ENCODE measurements at places on chromosomes 2 and 18. TPM values are rescaled to one million over a fixed set of nuclear protein-coding genes. Genes with fewer than 3 reads are reported as not detected.

- H3K27me3 ChIP-seq = no peaks in the 10 kb centered on the region
- no peak for DNase-seq
- H3K4me1 ChIP-seq = peaks cover 16% of the 10 kb centered on the region
- no peaks in the 10 kb centered on the region for H3K36me3 ChIP-seq
Measured at GRCh38 chr2:219278655-219279150, 463 bp upstream of the DNAJB2 start.

DNA sequence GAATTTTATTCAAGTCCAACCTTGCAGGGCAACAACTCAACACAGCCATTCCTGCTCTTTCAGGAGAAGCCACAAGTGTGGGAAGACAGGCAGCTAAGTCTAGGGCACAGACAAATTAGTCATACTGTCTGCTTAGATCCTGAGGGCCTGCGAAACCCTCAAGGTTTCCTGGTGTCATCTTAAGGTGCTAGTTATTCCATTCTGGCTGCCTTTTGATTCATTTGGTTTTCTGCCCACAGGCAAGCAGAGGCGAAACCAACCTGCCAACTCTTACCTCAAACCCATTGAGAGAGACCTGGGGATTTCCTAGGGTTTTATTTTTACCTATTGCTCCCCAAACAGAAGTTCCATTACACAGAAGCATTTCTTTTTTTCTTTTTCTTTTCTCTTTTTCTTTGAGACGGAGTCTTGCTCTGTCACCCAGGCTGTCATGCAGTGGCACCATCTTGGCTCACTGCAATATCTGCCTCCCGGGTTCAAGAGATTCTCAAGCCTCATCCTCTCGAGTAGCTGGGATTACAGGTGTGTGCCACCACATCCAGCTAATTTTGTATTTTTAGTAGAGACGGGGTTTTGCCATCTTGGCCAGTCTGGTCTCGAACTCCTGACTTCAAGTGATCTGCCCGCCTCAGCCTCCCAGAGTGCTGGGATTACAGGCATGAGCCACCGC is 23.7 kb upstream of the SCYGR1 start:
- no peak overlapping the region for H3K27ac ChIP-seq
- DNase-seq = peak; percentile 23
- no peak overlapping the region for H3K4me3 ChIP-seq
- H3K4me1 ChIP-seq = no peaks in the 10 kb centered on the region
- no peaks in the 10 kb centered on the region for H3K27me3 ChIP-seq

DNA sequence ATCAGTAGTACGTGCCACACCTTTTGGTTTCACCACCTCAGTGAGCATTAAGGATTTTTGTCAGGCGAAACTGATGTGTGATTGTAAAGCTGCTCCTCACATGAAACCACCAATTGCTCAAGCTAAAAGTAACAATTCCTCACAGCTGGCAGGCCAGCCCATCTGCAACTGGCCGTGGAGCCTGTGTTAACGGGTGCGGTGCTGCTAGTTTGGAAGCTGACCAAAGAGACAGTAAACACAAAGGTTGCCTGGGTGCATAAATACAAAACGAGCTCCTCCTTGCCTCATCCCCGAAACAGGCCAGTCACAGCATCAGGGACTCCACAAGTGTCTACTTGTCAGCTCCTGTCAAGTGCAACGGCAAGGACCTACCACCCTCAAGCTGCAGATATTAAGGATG is 32.0 kb downstream of the LGALSL start:
- peak overlapping the region; percentile 2 for H3K27ac ChIP-seq
- no peak for DNase-seq
- H3K4me1 ChIP-seq = no peaks in the 10 kb centered on the region
- no peaks in the 10 kb centered on the region for H3K36me3 ChIP-seq
- no peak overlapping the region for H3K4me3 ChIP-seq

DNA sequence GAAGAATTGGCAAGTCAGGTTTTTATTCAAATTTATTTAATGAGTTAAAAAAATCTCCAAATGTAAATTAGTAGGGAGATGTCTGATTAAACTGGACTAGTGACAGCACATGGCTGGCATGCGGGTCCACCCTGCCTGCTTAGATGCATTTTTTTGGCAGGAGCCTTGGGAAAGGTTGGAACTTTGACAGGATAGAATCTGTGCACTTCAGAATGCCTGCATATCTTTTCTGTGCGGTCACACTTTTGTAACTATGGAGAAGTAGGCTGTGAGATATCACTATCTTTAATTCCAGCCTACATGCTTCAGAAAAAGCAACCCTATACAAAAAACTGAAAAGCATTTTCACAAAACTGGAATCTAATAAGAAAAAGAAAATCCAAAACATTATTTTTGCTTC is 317.8 kb downstream of the MBD2 start:
- H3K27me3 ChIP-seq = no peaks in the 10 kb centered on the region
- no peaks in the 10 kb centered on the region for H3K4me1 ChIP-seq
- peaks cover 4% of the 10 kb centered on the region for H3K36me3 ChIP-seq
- no peak overlapping the region for H3K27ac ChIP-seq
- H3K4me3 ChIP-seq = no peak overlapping the region
- DNase-seq = no peak

DNA sequence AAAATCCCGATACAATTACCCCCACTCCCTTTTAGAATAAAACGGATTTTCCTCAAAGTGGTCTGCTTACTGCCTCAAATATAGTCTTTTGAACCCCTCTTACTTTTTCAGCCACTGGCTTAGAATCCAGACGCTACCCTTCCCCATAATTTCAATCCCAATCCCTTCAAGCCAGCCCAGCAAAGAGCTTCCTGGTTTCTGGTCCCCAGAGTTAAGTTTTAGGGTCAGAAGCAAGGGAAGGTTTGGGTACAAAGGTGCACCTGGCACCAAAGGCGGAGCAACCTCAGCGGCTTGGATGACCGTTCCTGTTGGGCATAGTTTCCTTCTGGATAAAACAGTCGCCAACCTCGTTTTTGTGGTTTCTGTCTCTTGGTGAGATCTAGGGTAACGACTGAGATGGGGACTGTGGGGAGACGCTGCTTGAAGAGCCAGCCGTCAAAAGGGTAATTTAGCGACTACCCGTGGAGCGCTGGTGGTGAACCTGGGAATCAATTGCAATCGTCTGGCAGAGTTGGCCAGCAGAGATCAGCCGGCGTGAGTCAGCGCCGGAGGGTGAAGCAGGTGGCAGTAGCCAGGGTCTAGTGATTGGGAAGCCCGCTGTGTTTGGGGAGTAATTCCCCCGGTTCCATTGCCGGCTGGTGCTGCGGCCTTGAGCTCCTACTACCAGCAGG is 1.6 kb downstream of the FEV start:
- no peaks in the 10 kb centered on the region for H3K36me3 ChIP-seq
- no peak overlapping the region for H3K4me3 ChIP-seq
- DNase-seq = no peak
- H3K27ac ChIP-seq = no peak overlapping the region

- no peak for DNase-seq
- no peaks in the 10 kb centered on the region for H3K4me1 ChIP-seq
- no peaks in the 10 kb centered on the region for H3K27me3 ChIP-seq
- H3K27ac ChIP-seq = no peak overlapping the region
Measured at GRCh38 chr18:28834889-28835288, 658.0 kb upstream of the CDH2 start.

DNA sequence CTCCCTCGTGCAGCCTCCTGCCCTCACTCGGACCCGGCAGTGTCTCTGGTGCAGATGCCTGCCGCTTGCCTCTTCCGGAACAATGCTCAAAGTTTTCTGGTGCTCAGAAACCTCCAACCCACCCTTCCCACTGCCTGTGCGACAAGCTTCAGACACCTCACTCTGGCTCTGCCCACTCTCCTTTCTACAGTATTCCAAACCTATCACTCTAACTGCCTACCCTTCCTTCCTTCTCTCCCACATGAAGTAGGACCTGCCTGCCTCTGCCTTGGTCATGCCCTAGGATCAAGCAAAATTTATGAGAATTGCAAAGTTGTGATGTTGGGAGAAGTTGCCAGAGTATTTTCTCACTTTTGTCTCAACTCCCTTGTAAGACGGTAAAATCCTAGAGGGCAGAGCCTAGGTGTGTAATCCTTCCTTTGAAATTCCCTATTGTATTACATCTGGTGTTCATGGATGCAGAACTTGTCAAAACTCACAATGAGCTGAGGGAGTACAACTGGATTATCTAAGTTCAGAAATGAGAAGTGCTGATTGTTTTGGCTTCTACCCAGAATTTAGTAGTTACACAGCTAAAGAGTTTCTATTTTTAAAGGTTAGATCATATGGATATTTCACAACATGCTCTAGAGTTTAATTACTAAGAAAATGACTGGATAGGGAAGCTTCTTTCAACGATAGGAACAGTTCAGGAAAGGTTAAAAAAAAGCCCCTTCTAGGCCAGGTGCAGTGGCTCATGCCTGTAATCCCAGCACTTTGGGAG is 7.2 kb downstream of the NPC1 start:
- DNase-seq = no peak
- no peaks in the 10 kb centered on the region for H3K4me1 ChIP-seq
- no peak overlapping the region for H3K4me3 ChIP-seq
- no peaks in the 10 kb centered on the region for H3K27me3 ChIP-seq
- H3K36me3 ChIP-seq = no peaks in the 10 kb centered on the region
- no peak overlapping the region for H3K27ac ChIP-seq

DNA sequence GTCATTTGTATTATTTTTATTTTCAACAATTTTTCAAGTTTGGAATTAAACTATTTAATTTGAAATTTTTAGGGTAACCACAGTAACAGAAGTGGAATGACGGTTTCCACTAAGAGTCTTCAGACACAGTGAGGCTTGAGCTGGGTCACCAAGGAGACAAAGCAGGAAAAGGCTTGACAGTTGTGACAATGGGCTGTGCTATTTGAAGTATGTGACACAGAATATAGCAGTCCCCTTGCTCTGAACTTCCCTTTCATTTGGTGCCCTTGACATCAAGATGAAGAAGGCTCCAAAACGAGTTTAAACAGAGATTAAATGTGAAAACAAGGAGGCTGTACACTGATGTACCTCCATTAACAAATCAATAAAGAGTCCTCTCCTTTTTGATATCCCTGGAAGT is 265.4 kb upstream of the DLGAP1 start:
- no peak overlapping the region for H3K27ac ChIP-seq
- H3K4me3 ChIP-seq = no peak overlapping the region
- no peaks in the 10 kb centered on the region for H3K36me3 ChIP-seq
- no peak for DNase-seq

DNA sequence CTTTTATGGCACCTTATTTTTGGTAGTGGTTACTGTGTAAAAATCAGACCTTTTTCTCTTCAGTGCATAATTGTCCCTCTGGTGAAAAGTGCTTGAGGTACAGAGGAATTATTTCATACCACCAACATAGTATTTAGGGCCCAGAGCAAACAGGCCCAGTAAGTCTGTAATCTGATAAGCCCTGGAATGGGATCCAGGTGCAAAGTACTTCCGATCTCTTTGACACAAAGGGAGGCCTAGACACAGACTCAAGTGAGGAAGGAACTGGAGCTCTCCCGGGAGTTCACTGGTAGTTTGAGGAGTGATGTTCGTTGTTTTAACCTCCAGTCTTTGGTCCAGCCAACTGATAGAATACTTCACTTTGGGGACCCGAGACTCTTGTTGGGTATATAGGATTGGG is 57.4 kb downstream of the RAB31 start:
- H3K4me1 ChIP-seq = no peaks in the 10 kb centered on the region
- no peak overlapping the region for H3K27ac ChIP-seq
- no peaks in the 10 kb centered on the region for H3K36me3 ChIP-seq
- no peak for DNase-seq

- no peaks in the 10 kb centered on the region for H3K36me3 ChIP-seq
- no peaks in the 10 kb centered on the region for H3K27me3 ChIP-seq
- H3K4me3 ChIP-seq = no peak overlapping the region
Measured at GRCh38 chr2:46183426-46183825, 113.8 kb upstream of the EPAS1 start.

GRCh38 chr2:172640389-172640788 is 84.5 kb downstream of the PDK1 start:
- no peaks in the 10 kb centered on the region for H3K36me3 ChIP-seq
- no peak overlapping the region for H3K4me3 ChIP-seq
- DNase-seq = no peak
- H3K27me3 ChIP-seq = no peaks in the 10 kb centered on the region

DNA sequence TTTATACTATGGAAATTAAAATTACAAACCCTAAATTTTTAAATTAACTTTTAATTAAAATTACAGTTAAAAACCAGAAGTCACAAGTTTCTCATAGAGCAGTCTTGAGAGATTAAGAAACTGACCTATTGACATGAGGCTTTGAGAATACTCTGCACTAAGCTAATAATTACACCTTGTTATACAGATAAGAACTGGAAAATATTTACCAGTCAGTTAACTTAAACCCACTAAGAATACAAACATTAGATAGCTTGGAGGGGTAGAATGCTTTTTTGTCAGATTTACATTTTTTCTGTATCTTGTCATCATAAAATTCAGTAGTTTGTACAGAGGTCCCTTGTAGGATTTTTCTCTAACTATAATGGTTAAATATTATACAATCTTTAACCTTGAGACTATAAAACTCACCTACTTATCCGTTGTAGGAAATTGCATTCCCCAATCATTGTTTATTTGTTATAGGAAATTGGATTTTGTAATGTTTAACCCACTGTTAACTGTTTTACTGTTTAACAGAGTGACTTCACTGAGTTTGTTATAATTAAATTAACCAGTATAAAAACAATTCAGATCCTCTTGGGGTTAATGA is 219.7 kb upstream of the PKDCC start:
- H3K4me1 ChIP-seq = no peaks in the 10 kb centered on the region
- no peaks in the 10 kb centered on the region for H3K27me3 ChIP-seq
- H3K4me3 ChIP-seq = no peak overlapping the region
- no peak overlapping the region for H3K27ac ChIP-seq
- no peak for DNase-seq

GRCh38 chr2:167928434-167928833 is 319.0 kb downstream of the STK39 start:
- no peak overlapping the region for H3K27ac ChIP-seq
- no peaks in the 10 kb centered on the region for H3K4me1 ChIP-seq
- H3K4me3 ChIP-seq = no peak overlapping the region
- DNase-seq = no peak
- H3K36me3 ChIP-seq = no peaks in the 10 kb centered on the region
- H3K27me3 ChIP-seq = no peaks in the 10 kb centered on the region

- no peak overlapping the region for H3K4me3 ChIP-seq
- DNase-seq = no peak
- no peaks in the 10 kb centered on the region for H3K4me1 ChIP-seq
- no peaks in the 10 kb centered on the region for H3K36me3 ChIP-seq
Measured at GRCh38 chr18:47036298-47036874, 965 bp upstream of the ELOA2 start.

GRCh38 chr2:73239776-73240175 is 5.7 kb downstream of the CCT7 start:
- DNase-seq = no peak
- no peak overlapping the region for H3K4me3 ChIP-seq
- no peak overlapping the region for H3K27ac ChIP-seq
- no peaks in the 10 kb centered on the region for H3K4me1 ChIP-seq
- no peaks in the 10 kb centered on the region for H3K36me3 ChIP-seq

DNA sequence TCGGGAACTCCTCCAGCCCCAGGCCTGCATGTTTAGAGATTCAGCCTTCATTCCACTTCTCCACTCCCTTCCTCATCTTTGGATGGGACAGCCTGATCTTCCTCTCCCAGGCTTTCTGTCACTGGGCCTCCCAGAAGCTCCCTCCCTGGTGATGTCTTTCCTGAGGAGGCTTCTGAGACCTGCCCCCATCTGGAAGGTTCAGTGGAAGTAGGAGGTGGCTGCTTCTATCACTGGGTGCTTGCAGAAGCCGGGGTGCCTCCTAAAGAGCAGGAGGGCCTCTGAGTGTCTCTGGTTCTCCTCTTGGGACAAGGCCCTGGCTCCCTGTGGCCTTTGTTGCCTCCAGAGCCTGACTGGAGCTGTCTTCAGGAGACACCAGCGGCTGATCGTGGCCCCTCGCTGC is 108.7 kb downstream of the CELF4 start:
- no peaks in the 10 kb centered on the region for H3K27me3 ChIP-seq
- H3K27ac ChIP-seq = no peak overlapping the region
- no peak overlapping the region for H3K4me3 ChIP-seq
- H3K4me1 ChIP-seq = peaks cover 2% of the 10 kb centered on the region
- no peak for DNase-seq

Gene MDH1
- total RNA-seq = 574 TPM

Gene NT5DC4
- total RNA-seq = not detected

Gene ZNF519
- total RNA-seq = 18.4 TPM

All from breast epithelium (tissue), 4 donors.